D341Med (cell line): ENCODE measurements at places on chromosomes 7 and 10.

DNA sequence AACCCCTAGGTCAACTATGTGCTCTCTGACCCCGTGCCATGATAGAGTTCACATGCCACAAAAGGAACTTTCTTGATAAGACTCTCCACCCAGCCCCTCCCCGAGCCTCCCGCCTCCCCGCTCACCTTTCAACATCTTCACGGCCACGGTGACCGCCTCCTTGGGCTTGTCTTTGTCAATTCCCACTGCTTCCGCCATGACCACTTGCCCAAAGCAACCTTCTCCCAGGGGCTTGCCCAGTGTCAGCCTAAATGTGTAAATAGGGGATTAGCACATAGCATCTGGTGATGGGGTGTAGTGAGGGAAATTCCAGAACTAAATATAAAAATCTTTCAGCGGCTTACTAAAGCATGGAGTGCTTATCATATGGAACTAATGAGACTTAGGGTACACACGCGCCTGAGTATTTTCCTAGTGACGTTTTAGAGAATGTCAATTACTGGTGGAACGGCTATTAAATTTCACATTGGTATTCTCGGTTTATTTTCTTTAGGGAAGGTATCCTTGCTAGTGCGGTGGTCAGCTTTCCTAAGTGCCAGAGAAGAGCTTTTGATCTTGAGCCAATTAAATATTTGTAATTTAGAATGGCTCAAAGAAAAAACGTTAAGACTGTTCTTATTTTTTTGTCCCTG is 97.4 kb downstream of the FGFR2 start:
- peak; percentile 25 for DNase-seq

GRCh38 chr10:25497246-25497645 is 322.4 kb downstream of the GPR158 start:
- DNase-seq: no peak

DNA sequence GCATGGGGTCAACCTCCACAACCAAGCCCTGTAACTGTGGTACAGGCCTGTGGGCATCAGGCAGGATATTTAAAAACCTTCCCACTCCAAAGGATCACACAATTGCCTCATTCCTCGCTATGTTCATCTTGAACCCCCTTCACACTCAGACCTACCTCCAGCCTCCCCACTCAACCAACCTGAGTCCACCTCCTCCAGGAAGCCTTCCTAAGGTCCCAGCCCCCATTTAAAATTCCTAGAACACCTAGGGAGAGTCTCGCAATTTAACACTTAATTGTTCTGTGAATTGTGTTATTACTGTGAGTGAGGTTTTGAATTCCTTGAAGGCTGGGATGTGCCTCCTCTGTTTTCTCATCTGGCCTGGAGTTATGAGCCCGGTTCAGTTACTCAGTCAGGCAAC is 93.1 kb upstream of the SMNDC1 start:
- DNase-seq: no peak

DNA sequence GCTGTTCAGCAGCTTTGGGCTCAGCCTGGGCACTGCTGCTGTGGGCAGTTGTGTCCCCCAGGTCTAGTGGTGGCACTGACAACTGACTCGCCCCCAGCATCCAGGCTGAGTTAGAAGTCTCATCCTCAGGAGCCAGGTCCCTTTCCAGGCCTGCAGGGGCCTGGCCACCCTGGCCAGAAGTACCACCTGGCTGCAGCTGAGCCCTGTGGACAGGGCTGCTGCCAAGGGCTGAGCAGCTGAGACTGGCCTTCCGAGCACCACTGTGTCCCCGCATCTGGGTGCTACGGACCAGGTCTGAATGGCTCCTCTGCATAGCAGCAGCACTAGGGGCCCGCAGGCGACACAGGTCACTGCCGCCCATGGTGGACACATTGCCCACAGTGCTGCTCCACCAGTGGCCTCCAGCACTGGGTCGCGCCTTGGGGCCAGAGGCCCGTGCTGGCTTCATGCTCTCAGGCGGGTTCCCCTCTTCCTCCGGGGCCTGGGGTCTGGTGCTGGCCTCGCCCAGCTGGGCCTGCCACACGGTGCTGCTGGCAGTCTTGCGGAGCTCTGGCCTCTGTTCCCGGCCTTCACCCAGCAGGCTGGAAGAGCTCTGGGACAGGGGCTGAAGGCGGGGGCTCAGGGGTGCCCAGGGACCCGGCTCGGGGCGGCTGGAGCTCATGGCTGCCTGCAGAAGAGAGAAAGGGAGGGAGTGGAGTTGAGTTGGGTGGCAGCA is 6.2 kb downstream of the GPRIN2 start:
- no peak for DNase-seq

DNA sequence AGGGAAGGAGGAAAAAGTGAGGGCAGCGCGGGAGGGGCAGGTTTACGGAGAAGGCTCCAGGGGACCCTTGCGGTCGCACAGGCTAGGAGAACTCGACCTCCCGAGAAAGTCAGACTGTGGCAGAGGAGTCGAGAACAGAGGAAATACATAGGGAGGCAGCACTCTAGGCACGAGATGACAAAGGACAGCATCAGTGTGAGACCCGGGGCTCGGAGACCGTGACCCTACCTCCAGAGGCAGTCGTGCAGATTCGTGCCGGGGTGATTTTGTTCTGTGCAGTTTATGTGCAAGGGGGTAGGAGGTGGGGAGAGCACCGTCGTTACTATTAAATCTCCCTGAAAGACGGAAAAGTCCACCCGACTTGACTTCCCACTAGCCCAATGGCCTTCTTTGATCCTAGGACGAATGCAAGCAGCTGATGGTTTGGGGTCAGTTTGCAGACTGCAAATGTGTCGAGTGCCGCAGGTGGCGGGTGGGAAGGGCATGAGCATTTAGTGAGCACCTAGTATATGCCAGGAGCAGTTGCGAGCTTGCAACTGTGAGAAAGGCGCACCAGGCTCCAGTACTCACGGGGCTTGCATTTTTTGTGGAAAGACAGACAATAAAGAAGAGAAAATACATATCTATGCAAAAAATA is 674 bp upstream of the OSBPL3 start:
- no peak for DNase-seq
